ENCODE measurements at places on chromosomes 7 and 10. TPM values are rescaled to one million over a fixed set of nuclear protein-coding genes. Genes with fewer than 3 reads are reported as not detected.
A peak's percentile ranks its signal among the peaks of the same experiment; 100 is the strongest.

NXPH1 gene
- not detected for total RNA-seq

FAM13C gene
- 5.4 TPM for total RNA-seq

OR2A5 gene
- not detected for total RNA-seq

PRF1 gene
- 3.2 TPM for total RNA-seq

SH2D4B gene
- total RNA-seq, result not detected

MYL7 gene
- 2,865 TPM for total RNA-seq

PAOX gene
- 2.8 TPM for total RNA-seq

LRRC17 gene
- total RNA-seq, result 1.9 TPM

IGF2BP3 gene
- not detected for total RNA-seq

DRGX gene
- not detected for total RNA-seq

TMEM270 gene
- not detected for total RNA-seq

NSUN6 gene
- 6.7 TPM for total RNA-seq

CACNA2D1 gene
- total RNA-seq, result 48.1 TPM

GRCh38 chr10:78312197-78313047 lies 278.8 kb downstream of the RPS24 start:
- no peak for DNase-seq

- no peak for DNase-seq
Observed at GRCh38 chr10:91140995-91141549, 79.4 kb upstream of the PCGF5 start.

GRCh38 chr7:45988405-45989057 lies 67.5 kb upstream of the IGFBP3 start:
- DNase-seq, result no peak

DNA sequence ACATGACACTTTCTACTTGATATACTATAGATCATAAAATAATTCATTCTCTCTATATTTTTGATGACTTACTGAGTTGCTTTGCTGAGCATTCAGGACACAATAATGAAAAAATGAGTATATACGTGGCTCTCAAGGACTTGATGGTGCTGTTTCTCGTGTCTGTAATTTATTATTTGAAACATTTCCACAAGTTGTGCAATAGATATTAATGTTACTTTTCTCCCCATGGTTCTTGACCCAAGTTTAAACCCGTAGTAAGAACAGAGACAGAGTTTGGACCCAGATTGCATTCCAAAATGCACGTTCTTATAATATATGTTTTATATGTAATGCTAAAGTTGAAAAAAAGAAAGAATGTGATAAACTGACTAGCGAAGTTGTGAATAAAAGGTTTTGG lies 94.2 kb upstream of the FAM3C start:
- no peak for DNase-seq

GRCh38 chr7:148738737-148739535 lies 40.2 kb downstream of the CUL1 start:
- DNase-seq, result no peak

- DNase-seq, result no peak
Observed at GRCh38 chr10:49144058-49144720, 10.4 kb upstream of the FAM170B start.

DNA sequence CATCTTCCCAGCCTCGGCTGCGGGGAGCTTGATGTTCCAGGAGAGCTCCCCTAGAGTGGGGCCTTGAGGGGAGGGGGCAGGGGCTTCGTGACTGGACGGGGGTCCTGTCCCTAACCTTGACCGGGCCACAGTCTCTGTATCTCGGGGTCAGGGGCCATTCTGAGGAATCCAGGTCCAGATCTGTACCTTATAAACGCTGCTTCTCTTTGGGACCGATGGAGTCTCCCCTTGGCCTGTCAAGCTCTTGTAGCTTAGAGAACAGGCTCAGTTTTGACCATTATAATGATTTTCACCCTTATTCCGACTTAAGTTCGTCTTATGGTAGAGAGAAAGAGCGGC lies 831 bp downstream of the ZKSCAN5 start:
- DNase-seq, result no peak

- DNase-seq, result no peak
Observed at GRCh38 chr7:47479821-47480575, 101.9 kb downstream of the TNS3 start.

DNA sequence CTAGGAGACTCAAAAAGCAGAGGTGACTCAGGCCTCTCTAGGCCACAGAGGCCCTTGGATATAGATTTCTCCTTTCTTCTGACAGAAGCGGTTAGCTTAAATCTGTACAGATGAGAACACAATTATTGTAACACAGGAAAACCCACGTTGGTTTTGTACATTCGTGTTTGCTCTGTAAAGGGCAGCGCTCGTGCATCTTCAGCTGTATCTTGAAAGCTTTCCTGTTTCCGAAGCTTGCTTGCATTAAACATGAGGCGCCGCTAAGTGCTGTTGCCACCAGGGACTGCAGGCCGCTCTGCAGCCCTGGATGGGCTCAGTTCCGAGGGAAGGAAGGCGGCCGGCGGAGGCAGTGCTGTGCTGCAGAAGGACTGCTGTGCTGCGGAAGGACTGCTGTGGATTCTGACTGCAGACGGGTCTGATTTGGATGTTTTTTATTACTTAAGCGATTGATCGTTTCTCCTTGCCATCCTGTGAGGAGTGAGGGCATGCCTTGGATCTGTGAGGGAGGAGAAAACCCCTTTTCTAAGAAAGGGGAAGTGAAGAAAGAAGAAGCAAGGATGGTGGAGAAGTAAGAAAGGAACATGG lies 53.3 kb downstream of the FHIP2A start:
- DNase-seq, result peak; percentile 36

DNA sequence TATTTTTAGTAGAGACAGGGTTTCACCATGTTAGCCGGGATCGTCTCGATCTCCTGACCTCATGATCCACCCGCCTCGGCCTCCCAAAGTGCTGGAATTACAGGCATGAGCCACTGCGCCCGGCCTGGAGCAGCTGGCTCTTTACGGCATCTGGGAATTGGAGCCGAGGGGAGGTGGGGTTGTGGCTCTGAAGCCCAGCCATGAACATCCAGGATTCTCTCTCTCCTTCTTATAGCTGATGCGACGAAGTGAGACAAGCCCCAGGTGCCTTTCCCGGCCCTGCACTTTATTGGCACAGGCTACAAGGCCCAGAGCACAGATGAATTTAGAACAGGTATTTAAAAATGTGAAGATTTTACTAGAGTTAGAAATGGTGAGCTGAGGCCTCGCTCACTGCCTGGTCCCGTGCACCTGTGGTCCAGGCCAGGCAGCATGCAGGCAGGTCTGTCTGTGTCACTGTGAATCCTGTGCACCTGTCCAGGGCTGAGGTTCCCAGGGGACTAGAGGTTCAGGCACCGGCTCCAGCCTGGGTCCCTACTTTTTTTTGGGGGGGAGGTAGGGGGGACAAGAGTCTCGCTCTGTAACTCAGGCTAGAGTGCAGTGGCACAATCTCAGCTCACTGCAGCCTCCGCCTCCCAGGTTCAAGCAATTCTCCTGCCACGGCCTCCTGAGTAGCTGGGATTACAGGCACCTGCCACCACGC lies 379.7 kb upstream of the FOXK1 start:
- no peak for DNase-seq

GRCh38 chr7:13236026-13236425 lies 548.6 kb downstream of the ARL4A start:
- no peak for DNase-seq

DNA sequence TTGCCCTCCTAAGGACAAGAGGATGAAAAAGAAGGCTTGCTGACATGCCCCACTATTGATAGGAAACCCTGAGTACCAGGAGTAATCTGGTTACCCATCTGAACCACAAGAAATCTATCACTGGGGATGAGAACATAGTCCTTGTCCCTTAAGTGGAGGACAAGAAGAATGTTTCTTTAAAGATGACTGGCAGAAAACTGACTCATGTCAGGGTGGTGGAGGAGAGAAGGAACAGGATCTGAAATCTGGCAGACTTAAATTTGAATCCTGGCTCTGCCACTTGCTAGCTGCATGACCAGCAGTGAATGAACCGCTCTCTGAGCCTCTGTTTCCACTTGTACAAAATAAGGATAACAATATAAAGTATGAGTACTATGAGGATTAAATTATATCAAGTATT lies 38.9 kb upstream of the XPNPEP1 start:
- DNase-seq, result no peak

DNA sequence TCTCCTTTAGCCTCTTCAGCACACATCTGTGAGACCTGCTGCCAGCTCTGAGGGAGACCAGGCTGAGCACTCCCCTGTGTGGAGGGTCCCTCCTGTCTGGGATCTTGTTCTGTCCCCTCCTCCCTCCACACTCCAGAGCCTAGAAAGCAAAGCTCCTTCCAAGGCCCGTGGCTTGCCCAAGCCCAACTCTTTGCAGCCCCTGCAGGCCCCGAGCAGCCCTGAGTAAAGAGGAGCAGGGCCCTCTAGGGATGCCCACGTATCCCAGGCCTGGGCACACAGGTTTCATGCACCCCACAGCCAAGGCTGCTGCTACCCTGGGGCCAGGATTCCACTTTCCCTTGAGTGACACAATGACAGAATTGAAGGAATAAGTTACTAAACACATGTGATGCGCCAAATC lies 24.0 kb downstream of the COBL start:
- DNase-seq, result no peak

GRCh38 chr7:116037401-116037800 lies 6.8 kb upstream of the TFEC start:
- no peak for DNase-seq

- no peak for DNase-seq
Observed at GRCh38 chr10:12980102-12980661, 21.3 kb downstream of the CCDC3 start.

DNA sequence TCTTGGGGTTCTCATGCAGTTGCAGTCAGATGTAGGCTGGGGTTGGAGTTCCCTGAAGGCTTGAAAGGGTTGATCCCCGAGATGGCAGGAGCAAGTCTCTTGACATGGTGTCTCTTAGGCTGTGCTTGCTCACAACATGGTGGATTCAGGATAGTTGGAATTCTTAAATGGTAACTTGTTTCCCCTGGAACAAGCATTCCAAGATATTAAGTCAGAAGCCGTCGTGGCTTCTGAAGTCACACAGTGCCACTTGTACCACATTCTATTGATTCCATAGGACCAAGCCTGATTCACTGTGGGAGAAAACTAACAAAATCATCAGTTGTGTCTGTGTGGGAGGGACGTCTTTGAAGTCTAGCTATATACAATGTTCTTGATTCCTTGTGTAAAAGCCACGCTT lies 3.5 kb upstream of the SLC35B4 start:
- DNase-seq, result no peak

DNA sequence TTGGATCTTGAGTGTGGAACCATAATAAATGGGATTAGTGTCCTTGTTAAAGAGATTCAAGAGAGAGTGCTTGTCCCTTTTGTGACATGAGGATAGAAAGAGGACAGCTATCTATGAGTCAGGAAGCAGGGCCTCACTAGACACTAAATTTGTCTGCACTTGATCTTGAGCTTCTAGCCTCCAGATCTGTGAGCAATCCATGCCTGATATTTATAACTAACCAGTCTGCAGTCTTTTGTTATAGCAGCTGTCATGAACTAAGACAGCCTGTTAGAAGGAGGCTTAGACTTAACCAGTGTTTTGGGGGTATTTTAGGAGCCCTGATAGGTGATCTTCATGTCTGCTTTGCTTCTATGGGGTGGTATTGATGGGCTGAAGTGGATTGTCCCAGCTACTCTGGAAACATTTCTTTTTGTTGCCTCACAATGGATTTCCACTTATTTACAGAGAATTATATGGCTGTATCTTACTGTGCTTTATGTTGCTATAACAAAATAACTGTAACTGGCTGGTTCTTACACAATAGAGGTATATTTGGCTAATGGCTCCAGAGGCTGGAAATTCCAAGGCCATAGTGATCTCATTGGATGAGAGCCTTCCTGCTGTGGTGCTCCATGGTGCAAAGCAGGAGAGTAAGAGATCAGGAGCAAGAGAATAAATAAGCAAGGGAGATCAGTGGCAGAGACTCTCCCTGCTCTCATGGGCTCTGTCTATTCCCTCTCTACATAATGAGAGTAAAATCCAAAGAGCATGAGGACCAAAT lies 23.4 kb upstream of the AKR1C3 start:
- DNase-seq, result no peak

- DNase-seq, result no peak
Observed at GRCh38 chr7:156942708-156943090, 6.8 kb upstream of the NOM1 start.

- DNase-seq, result peak; percentile 88
Observed at GRCh38 chr10:31697271-31698180, 231.1 kb downstream of the ARHGAP12 start.

- DNase-seq, result peak; percentile 16
Observed at GRCh38 chr7:158368449-158368848, 219.2 kb downstream of the PTPRN2 start.

- DNase-seq, result no peak
Observed at GRCh38 chr10:130807096-130807495, 504.4 kb downstream of the TCERG1L start.

GRCh38 chr7:103887853-103888602 lies 101.4 kb downstream of the RELN start:
- DNase-seq, result no peak

DNA sequence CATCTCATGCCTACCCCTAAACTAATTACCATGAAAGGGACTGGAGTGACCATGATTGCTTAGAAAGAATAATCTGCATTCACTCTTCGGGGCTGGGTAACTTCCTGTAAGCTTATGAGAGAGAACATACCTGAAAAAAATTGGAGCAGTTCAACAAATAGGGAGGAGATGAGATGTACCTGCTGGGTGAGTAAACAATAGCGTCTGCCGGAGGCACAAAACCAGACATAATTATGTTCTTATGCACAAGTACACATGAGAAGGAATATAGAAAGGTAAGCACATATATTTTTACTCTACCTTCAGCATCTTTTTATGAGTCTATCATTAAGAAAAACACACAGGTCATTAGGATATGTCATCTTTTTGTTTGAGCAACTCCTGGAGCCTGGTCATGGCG lies 224.6 kb upstream of the FERD3L start:
- no peak for DNase-seq

DNA sequence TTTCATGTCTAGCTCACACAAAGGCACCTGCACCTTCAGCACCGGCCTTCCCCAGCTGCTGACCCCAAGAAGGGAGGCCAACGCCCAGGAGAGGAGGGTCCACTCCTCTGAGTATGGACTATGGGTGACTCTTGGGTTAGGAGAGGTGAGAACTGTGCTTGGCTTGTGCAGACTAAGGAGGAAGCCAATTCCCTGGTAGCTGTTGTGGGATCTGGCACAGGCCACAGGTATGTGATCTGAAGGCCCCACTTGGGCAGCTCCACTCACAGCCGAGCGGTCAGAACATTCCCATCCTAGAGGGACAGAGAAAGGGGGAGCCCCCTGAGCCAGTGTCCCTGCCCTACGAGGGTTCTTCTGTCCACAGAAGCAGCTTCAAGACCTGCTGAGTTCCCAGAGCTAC lies 52.8 kb upstream of the FIGNL1 start:
- DNase-seq, result no peak

- no peak for DNase-seq
Observed at GRCh38 chr10:64275774-64276173, 754.6 kb downstream of the REEP3 start.

DNA sequence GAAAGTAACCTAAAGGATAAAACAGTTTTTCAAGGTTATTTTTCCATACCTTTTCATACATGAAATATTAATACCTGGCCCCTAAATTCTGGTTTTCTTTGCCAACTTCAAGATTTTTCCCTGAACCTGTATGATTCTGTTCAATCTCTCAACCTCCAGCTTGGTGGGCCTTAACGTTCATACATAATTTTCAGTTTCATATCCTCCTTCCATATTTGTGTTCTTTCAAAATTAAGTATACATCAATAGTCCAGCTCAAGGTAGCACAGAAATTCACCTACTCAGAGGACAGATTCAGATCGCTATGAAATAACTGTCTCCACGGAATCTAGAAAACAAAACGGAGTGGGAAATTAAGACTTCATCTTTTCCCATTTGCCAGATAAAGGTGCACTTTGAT lies 505.8 kb upstream of the GHITM start:
- no peak for DNase-seq

- DNase-seq, result no peak
Observed at GRCh38 chr7:18505870-18506460, 10.4 kb downstream of the HDAC9 start.

GRCh38 chr10:96964131-96964530 lies 132.0 kb downstream of the LCOR start:
- DNase-seq, result no peak
